ENCODE measurements at places on chromosomes 4 and X. TPM values are rescaled to one million over a fixed set of nuclear protein-coding genes. Genes with fewer than 3 reads are reported as not detected.

DNA sequence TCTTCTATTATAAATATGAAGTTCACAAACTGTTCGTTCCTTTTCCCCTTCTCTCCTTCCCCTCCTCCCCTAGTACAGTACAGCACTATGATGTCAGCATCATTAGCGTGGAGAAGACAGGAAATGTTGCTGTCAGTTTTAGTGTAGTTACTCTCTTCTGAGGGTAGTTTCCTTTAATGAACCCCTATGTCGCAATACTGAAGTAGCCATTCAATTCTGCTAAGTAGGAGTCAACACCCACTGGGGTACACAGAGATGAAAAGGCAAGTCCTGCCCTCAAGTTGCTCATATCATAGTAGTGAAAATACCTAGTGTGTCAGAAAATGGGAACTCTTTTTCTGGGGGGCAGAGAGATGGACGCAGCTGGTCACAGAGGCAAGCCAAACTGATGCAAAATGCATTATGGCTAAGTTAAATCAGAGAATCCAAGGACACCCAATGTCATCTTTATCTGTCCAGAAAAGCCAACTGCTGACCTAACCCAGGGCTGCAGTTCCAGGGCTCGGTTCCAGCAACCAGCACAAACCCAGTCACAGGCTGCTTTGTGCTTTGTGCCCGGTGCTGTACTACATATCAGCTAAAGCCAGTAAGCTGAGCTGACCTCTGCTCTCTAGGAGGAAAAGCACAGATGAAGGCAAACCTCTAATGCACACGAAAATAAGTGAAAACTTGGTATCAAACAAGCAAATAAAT, 31.5 kb downstream of the GRIA3 start:
- no peak for DNase-seq

- no peak for DNase-seq
Observed at GRCh38 chr4:128483816-128484215, 196.2 kb upstream of the PGRMC2 start.

GRCh38 chr4:31667686-31668085, 947.5 kb downstream of the PCDH7 start:
- DNase-seq: no peak

GRCh38 chrX:79708581-79708980, 306.0 kb upstream of the TBX22 start:
- DNase-seq: no peak

DNA sequence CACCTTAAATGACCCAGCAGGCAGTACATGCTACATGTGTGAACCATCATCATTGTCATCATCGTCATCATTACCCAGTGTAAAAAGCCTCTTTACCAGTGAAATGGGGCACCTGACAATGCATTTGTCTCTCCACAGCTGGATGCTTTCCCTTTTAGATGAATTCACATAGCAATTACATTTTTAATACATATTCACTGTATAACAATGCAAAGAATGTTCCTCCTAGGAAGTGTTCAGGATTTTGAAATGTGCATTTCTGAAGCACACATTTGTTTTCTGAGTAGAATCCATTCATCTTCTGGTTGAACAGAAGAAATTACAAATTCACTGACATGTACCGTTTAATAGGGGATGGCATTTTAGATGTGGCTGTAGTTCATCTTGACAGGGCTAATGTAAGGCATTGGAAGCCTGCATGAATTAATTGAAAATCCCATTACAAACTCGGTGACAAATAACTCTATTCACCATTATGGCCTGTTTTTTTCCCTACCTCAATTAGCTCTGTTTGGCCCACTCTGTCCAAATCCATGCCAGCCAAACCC, 111.1 kb downstream of the SH3RF1 start:
- DNase-seq: peak; percentile 25

- no peak for DNase-seq
Observed at GRCh38 chr4:121061861-121062260, 10.5 kb downstream of the NDNF start.

GRCh38 chrX:114635986-114636385, 52.1 kb downstream of the HTR2C start:
- no peak for DNase-seq

GRCh38 chrX:12145402-12145801, 7.1 kb downstream of the FRMPD4 start:
- DNase-seq: no peak

DNA sequence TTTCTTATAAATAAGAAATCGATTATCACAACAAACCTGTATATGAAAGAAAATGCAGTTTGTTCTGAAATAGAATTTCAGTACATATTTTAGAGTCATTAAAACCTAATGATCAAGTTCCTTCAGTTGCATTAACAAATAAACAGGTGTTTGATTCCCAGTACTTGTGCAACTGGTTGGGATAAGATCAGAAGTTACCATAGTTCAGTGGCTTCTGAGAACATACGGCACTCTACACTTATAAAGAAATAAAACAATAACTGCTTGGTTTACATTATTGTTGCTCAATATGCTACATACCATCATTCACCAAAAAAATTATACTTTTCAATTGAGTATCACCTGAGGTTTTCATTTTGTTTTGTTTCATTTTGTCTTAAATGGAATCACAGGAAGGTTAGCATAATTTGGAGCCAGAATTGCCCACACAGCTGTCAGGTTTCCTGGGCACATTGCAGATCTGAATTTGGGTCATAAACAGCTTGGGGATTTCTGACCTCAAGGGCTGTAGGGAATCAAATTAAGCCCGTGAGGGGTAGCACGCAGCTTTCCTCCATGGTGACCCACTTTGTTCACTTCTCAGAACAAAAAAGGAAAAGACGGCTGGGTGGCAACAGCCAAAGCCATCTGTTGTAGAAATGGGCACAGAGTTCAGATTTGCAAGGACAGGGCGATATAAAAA, 14.9 kb upstream of the CCNG2 start:
- no peak for DNase-seq

The S100P gene
- 1.0 TPM for total RNA-seq

The NKRF gene
- total RNA-seq: 5.7 TPM

The CSN3 gene
- not detected for total RNA-seq

Data from mammary epithelial cell (primary cell).